ENCODE measurements at places on chromosomes 4 and X.

DNA sequence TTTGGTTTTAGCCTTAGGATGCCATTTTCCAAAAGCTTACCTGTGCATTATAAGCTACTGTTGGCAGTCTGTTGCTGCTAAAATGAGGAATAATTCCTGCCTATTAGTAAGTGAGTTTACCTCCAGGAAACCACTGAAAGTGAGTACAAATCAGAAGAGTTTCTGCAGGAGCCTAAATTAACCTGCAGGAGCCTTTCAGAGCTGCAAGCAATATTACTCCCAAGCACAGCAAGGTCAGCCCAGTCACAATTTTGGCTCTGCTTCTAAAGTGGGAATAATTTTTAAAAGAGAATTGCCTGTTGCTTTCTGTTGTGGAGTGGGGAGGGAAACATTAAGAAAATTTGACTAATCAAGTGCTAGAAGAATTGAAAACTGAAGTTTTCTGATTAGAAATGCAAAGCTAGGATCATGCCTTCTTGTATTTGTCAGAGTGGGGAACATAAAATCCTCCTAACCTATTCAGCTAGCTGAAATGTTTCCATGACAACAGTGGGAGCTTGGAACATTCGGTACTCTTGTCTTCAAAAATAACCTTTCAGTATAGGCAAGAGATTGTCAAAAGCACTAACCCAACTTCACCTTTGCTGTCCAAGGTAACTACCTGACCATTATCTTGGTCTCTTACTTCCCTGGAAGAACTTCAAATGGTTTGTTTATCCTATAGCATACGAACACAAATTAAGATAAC lies 193.2 kb downstream of the COMMD8 start:
- no peak overlapping the region for H3K27ac ChIP-seq
- no peaks in the 10 kb centered on the region for H3K36me3 ChIP-seq
- no peaks in the 10 kb centered on the region for H3K4me1 ChIP-seq
- DNase-seq: no peak
- H3K4me3 ChIP-seq: no peak overlapping the region
- no peaks in the 10 kb centered on the region for H3K27me3 ChIP-seq

GRCh38 chr4:43456383-43456782 lies 563.9 kb downstream of the GRXCR1 start:
- no peaks in the 10 kb centered on the region for H3K27me3 ChIP-seq
- no peak overlapping the region for H3K27ac ChIP-seq
- no peak overlapping the region for H3K4me3 ChIP-seq
- no peaks in the 10 kb centered on the region for H3K36me3 ChIP-seq
- no peaks in the 10 kb centered on the region for H3K4me1 ChIP-seq
- no peak for DNase-seq

- no peak overlapping the region for H3K4me3 ChIP-seq
- no peak overlapping the region for H3K27ac ChIP-seq
- H3K36me3 ChIP-seq: no peaks in the 10 kb centered on the region
- DNase-seq: no peak
- no peaks in the 10 kb centered on the region for H3K4me1 ChIP-seq
These were observed 42.9 kb upstream of the INTS6L start for GRCh38 chrX:135477576-135477975.

DNA sequence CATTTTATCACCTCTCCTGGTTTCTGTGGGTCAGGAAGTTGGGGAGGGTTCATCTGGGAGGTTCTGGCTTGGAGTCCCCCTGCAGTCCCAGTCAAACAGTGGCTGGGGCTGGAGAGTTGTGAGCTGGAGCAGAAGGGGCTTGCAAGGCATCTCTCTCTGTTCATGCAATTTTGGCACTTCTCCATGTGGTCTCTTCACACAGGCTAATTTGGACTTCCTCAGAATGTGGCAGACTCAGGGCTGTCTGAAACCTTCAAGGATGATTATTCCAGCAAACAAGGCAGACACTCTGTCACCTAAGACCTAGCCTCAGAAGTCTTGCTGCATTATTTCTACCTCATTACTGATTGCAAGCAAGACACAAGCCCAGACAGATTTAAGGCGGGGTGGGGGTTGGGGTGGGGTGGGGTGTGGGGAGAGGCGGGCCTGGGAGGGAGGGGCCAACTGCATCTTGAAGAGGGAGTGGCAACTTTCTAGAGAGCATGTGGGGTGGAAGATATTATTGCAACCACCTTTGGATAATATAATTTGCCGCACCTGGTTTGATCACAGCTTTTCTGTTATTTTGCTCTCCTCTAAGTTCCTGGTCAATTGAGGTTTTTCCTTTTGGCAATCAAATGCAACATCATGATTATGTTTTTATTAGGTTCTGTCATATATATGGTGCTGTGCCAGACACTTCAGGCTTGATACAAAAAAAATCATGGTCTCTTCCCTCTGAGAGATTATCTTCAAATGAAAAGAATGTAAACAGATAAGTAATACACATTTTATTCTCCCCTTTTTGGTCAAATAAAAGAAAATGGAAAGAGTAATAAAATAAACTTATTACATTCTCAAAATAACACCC lies 799.5 kb downstream of the RPA4 start:
- no peaks in the 10 kb centered on the region for H3K36me3 ChIP-seq
- no peak overlapping the region for H3K4me3 ChIP-seq
- no peak overlapping the region for H3K27ac ChIP-seq
- no peaks in the 10 kb centered on the region for H3K27me3 ChIP-seq
- DNase-seq: no peak

DNA sequence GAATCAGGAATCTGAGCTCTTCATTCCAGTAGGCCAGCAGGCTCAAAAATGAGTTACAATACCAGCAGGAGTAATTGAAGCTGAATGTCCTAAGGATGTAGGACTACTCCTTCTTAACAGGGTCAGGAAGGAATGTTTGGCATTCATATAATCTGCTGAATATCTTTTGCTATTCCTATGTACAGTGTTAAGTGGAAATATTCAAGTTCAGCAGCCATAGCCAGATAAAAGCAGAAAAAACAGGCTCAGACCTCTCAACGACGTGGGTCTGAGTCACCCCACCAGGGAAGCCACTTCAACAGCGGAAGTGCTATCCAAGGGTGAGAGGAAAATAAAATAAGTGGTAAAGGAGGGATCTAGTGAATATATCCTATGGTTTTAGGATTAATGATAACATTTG lies 577.0 kb downstream of the SPOCK3 start:
- no peaks in the 10 kb centered on the region for H3K36me3 ChIP-seq
- H3K4me3 ChIP-seq: no peak overlapping the region
- H3K4me1 ChIP-seq: no peaks in the 10 kb centered on the region
- H3K27me3 ChIP-seq: no peaks in the 10 kb centered on the region
- no peak overlapping the region for H3K27ac ChIP-seq

DNA sequence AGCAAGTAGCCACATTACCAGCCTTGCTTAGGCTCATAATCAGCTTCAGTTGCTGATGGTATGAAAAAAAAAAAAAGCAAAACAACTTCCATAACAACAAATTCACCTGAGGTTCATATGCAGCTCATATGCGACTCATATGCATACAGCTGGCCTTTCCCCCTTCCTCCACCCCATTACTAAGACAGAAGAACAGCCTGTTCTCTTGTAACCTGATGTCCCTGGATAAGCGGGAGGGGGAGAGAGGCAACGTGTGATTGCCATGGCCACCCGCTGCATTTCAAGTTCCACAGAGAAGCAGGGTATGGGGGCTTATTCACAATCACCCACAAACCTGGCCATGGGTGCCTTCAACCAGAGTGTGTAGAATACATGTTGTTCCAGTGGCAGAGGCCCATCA lies 95.1 kb upstream of the DGKK start:
- H3K4me3 ChIP-seq: no peak overlapping the region
- no peak overlapping the region for H3K27ac ChIP-seq
- DNase-seq: no peak

DNA sequence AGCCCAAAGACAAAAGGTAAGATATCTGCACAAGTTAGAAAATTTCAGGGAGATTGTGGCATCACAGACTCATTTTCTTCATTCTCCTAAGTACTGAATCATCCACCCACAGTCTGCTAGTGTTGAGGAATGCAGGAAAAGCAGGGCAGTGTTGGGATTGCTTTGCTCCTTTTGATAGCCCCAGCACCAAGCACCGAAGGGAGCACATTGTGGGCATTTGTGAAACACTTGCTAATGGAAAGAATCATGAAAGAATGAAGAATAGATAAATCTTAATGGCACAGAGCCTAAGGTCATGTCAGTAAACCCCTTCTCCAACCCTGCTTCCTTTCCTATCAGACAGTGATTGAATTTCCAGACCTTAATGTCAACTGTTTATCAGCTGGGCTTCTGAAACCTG lies 103.1 kb upstream of the GPRIN3 start:
- no peak overlapping the region for H3K27ac ChIP-seq
- no peaks in the 10 kb centered on the region for H3K36me3 ChIP-seq
- H3K27me3 ChIP-seq: no peaks in the 10 kb centered on the region

- no peak overlapping the region for H3K27ac ChIP-seq
- no peaks in the 10 kb centered on the region for H3K27me3 ChIP-seq
- H3K4me3 ChIP-seq: peak overlapping the region; percentile 22
These were observed 5.2 kb upstream of the ARX start for GRCh38 chrX:25020905-25021449.

DNA sequence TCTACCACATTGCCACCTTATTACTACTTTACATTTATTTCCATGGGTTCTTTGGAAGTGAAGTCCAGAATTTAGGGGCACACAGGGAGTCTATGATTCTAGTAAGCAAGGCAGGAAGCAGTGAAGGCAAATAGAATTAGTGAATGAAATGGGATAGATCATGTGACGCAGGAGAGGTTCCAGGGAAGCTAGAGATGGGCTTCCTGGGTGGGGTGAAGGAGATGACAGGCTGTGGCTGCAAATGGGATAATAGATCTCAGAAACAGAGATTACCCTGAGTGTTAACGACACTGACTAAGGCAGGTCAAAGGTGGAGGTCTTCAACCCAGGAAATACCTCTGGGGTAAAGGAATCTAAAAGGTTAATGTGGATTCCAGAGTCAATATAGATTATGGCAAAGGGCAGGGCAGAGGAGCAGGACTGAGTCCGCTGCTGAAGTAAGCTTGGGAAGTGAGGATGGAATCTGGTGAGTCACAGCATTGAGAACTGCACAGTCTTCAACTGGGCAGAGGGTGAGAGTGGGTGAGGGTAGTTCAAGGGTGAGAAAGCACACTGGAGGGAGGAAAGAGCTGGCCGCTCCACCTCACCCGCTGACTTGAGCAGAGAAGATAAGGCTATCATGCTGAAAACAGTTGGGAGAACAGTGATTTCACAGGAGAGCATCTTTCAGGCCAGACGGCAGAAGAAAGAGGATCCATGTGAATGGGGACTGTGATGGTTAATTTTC lies 70.8 kb downstream of the ANXA3 start:
- H3K4me1 ChIP-seq: no peaks in the 10 kb centered on the region
- H3K27ac ChIP-seq: peak overlapping the region; percentile 44
- no peaks in the 10 kb centered on the region for H3K36me3 ChIP-seq
- DNase-seq: peak; percentile 65

GRCh38 chrX:57528670-57529255 lies 63.0 kb upstream of the ZXDB start:
- no peak overlapping the region for H3K27ac ChIP-seq
- no peak for DNase-seq
- H3K27me3 ChIP-seq: no peaks in the 10 kb centered on the region
- no peaks in the 10 kb centered on the region for H3K36me3 ChIP-seq
- no peak overlapping the region for H3K4me3 ChIP-seq

All from Peyer's patch (tissue), 4 donors.